ENCODE measurements at places on chromosomes 7 and 10. TPM values are rescaled to one million over a fixed set of nuclear protein-coding genes. Genes with fewer than 3 reads are reported as not detected.

Gene GRID2IP
- total RNA-seq = 0.66 TPM

GRCh38 chr10:86232644-86233043, 134.0 kb downstream of the GRID1 start:
- no peak for DNase-seq

DNA sequence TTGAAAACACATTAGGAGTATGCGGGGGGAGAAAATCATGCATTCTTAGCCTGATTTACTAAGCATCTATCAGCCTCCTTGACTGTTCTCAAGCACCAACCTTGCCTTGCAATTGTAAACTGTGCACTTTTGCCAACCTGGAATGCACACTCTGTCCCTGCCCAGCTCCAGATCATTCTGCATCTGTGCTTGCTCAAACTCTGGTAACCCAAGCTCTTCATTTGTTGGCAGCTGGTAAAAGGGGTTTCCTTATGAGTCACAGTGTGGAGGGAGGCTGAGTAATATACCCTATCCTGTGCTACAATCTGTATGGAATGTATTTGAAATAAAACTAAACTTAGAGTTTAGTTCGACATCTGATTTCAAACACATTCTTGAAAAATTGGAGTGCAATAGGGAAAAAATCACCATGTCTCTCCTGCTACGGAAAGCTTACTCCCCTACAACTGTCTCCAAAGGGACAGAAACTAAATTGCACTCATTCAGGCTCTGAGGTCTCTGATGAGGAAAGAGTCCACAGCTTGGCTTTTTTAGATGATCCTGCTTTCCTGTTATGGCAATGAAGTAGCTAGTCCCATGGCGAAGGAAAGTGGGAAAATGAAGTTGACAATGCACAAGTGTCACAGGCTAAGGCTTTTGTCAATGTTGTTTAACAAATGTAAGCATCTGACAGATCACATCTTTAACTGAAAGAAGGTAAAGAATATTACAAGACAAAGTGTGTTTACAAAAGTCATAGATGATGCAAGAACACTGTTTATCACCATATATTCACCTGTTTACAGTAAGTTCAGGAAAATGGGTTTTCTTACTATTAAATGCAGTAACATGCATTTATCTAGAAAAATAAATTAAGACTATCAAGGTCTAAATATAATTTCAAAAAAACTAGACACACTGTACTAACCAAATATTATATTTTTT, 61.9 kb downstream of the TES start:
- DNase-seq = no peak

DNA sequence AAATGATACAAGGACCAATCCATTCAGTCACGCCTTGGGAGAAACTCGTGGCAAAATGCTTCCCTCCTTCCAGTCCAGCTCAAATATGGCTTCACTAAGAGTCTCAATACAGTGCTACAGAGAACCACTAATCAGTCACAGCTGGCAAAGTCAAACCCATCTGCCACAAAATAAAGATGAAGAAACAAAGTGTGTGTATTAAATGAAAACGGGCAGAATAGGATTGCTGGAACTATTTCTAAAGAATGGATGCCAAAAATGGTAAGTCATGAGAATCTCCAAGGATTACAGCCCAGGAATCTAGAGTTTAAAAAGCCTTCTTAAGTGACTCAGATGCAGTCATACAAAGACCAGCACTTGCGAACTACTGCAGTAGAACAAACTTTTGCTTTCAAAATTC, 61.9 kb downstream of the CACUL1 start:
- DNase-seq = no peak

- no peak for DNase-seq
Observed at GRCh38 chr10:75880031-75880775, 448.8 kb downstream of the LRMDA start.

DNA sequence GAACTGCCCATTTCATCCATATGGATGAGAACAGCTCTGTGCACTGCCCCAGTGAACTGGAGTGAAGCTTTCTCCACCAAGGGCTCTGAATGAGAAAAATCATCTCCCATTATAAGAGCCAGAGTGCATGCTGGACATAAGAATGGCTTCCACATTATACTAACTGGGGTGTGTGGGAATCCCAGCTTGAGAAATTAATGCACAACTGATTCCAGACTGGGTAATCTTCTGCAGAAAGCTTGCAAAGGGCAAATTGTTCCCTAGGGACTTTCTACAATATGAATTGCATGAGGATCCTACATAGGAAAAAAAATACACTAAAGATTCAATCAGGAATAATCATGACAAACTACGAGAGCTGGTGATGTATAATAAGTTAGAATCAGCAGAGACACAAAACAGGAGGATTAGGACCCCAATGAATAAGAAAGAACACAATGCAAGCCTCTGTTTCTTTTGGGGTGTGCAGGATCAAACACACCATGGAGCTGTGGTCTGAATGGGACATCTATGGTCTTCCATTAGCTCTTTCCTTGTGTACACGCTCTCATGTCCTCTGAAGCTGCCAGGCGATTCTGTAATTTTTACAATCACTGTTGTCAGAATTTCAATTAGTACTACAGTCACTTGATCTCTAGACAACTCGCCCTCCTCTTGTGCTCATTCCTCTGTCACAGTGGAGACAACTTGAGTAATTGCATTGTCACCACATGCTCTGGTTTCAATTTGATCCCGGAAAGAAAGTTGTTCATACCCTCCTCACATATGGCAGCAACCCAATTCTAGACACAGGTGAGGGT, 1327.4 kb downstream of the GATA3 start:
- DNase-seq = no peak

DNA sequence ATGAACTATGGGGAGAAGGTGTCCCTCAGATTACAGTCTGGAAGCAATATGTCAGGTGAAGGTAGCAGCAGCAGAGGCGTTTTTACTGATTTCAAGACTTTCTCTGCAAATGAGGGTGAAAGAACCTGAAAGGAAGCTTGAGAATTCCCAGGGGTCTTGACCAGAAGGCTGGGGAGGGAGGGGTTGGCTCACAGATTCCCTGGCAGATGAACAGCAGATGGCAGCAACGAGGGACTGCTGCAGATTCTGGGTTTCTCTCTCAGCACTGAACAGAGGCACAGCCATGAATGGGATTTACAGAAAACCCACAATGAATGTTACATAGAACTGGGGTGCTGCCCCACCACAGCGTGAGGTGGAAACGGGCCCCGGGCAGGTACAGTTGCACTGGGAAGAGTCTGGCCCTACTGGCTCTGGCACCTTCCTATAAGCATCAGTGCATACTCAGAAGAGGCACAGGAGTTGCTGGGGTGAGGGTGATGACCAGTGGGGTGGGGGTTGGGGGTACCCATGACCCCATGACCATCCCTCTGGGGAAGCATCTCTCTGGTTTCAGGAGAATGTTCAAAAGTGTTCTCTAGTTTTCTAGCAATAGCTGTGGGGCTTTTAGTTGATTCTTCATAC, 317.8 kb downstream of the SH2D4B start:
- DNase-seq = peak; percentile 74

GRCh38 chr10:122850705-122851640, 5.3 kb upstream of the CUZD1 start:
- no peak for DNase-seq

- no peak for DNase-seq
Observed at GRCh38 chr7:39909526-39909925, 40.5 kb upstream of the CDK13 start.

DNA sequence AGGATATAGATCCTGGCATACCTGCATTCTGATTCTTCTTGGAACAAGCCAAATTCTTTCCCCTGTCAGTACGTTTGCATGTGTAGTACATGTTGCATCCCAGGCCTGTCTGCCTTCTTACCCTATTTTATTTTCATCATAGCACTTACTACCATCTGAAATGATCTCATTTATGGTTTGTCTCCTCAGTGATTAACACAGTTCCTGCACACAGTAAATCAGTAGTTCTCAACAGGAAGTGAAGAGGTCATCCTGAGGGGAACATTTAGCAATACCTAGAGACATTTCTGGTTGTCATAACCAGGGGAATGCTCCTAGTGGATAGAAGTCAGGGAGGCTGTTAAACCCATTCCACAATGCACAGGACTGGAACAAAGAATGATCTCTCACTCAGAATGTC, 38.2 kb upstream of the SLC26A4 start:
- DNase-seq = no peak

DNA sequence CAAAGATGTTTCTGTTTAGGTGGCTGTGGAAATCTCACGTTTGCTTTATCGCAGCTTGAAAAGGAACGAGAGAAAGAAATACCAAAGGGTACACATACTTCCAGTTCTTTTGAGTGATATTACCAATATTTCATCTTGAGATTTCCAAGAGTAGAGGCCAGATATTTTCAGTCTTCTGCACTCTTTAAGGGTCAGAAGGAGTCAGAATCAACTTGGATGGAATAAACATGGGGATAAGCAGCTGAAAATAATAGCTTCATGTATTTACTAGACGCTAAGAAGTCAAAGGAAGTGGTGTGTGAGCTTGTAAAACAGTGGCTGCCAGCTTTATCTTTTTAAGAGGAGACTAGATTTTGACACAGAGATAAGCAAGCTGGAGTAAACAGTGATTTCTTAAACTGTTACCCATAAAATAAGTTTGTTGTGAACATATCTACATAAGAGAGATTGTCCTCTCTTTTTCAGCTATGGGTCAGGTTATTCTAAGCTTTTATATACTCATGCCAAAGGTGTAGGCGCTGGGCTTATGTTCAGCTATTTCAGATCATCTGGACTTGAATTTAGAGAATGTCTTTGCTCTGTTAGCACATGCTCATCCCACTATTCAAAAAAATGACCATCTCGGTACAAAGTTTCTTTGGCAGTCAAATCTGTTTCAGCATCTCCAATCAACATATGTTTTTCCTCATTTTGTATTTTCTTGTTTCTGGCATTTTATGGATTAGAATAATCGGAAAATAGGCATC, 170.8 kb upstream of the TCF7L2 start:
- no peak for DNase-seq

- DNase-seq = no peak
Observed at GRCh38 chr10:124999433-125000365, 57.8 kb downstream of the ZRANB1 start.
